Pancreas (tissue), 10 donors: ENCODE measurements at places on chromosomes 12 and 14. TPM values are rescaled to one million over a fixed set of nuclear protein-coding genes. Genes with fewer than 3 reads are reported as not detected.

The ADSS1 gene
- 5.7 TPM for total RNA-seq

The GZMH gene
- total RNA-seq = 0.76 TPM

The GNG2 gene
- 15.4 TPM for total RNA-seq

The NID2 gene
- total RNA-seq = 3.3 TPM

The ACSM4 gene
- total RNA-seq = not detected

The FOXN4 gene
- not detected for total RNA-seq

The SLC25A21 gene
- total RNA-seq = 0.83 TPM

The CLEC2A gene
- not detected for total RNA-seq

The RNU4-1 gene
- 1,121 TPM for total RNA-seq

The KRR1 gene
- total RNA-seq = 13.6 TPM

The PRH1 gene
- total RNA-seq = 11.0 TPM

The SLCO1C1 gene
- total RNA-seq = 0.31 TPM

The RNF212B gene
- total RNA-seq = not detected

The OTX2 gene
- not detected for total RNA-seq

The HRK gene
- total RNA-seq = 0.16 TPM
